ENCODE measurements at places on chromosomes 4 and X.
A peak's percentile ranks its signal among the peaks of the same experiment; 100 is the strongest.

DNA sequence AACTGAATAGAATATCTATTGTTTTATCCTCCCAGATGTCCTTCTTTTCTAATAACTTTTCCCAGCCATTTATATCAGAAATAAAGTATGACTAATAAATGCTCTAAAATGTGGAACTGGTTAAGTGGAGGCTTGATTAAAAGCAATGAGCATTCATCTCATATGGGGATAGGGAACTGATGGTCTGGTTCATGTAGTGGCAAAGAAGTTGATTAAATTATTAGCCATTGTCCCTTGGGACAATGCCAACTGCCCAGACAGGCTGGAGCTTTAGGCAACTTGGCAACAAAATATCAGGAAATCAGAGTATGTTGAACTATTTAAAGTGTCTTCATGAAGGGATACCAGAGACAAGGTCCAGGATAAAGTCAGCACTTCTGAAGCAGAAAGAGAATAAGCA is 24.2 kb downstream of the TRO start:
- no peak for DNase-seq

DNA sequence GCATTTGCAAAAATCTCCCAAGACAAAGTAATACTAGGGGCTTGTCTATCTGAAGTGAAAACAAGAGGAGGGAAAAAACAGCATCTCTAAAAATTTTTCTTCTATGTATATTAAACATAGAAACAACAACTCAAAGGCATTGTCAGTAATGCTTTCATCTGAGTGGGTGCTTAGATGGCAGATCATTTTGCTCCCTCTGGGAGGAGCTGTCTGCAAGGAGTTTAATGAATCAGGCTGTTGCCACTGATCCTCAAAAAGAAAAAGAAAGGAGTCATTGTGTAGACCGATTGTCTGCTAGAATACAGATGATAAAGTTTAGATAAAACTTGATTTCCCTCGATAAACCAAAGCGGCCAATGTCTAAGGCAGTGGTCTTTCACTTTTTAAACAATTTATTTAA is 49.7 kb upstream of the KLHL8 start:
- peak; percentile 75 for DNase-seq

DNA sequence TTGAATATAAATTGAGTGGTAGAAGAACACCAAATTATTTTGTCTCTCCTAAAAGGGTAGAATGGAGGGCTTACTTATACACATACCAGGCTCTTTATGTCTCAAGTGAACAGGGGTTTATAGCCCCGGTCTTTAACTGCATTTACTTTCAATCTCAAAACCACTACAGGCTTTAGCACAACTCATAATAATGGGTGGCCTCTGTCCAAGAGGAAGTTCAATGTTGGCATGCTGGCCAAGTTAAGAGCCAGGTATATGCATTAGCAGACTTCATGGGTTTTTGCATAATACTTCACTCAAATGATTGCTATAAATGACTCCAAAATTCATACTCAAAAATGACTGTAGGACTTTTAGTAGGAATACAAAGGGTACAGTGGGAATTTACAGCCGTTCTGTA is 118.5 kb upstream of the OTUD4 start:
- DNase-seq: peak; percentile 22

DNA sequence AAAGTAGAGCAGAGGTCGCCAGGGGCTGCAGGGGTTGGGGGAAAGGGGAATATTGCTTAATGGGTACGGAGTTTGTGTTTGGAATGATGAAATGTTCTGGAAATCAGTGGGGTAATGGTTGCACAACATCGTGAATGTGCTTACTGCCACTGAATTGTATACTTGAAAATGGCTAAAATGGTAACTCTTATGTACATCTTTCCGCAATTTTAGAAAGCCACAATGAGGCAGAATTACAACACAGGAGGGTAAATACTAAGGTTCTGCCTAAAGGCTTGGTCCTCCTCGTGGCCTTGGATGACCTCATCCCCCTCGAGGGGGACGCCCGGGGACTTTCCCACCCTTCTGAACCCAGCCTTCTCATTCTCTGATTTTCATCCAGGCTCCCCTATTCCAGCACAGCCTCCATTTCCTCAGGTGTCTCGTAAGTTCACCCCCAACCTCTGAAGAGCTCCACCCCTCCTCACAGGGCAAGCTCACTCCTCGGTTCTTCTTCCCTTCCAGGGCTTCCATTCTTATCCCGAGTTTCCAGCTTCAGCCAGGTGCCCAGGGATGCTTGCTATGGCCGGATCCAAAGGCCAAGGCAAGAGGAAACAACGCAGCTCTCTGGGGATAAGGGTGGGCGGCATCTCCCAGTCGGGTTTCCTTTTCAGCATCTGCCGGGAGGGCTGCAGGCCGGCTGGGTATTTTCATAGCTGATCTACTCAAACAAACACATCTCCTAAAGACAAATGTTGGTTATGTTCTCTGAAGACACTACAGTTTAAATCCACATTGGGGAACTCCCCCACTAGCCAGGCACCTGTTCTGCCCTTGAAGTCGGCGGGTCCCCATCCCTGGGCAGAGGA is 71.3 kb upstream of the ACSL1 start:
- peak; percentile 24 for DNase-seq

- no peak for DNase-seq
These were observed 74.7 kb upstream of the C4orf50 start for GRCh38 chr4:6092971-6093370.

- DNase-seq: no peak
These were observed 190.6 kb upstream of the LNX1 start for GRCh38 chr4:53781629-53782457.

DNA sequence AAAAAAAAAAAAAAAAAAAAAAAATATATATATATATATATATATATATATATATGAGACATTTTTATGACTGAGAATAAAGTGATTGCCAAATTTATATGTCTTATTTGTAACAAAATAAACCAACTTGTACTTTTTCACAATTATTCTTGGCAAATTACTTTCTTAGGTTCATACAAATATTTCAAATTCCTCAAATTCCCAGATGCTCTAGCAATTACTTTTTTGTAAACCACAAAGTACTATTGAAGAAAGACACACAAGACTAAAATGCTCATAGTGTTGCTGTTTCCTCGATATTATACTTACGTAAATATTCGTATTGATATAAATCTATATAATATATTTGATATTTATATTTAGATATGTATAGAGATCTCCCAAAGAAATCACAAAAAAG is 390.0 kb downstream of the FAT4 start:
- no peak for DNase-seq

DNA sequence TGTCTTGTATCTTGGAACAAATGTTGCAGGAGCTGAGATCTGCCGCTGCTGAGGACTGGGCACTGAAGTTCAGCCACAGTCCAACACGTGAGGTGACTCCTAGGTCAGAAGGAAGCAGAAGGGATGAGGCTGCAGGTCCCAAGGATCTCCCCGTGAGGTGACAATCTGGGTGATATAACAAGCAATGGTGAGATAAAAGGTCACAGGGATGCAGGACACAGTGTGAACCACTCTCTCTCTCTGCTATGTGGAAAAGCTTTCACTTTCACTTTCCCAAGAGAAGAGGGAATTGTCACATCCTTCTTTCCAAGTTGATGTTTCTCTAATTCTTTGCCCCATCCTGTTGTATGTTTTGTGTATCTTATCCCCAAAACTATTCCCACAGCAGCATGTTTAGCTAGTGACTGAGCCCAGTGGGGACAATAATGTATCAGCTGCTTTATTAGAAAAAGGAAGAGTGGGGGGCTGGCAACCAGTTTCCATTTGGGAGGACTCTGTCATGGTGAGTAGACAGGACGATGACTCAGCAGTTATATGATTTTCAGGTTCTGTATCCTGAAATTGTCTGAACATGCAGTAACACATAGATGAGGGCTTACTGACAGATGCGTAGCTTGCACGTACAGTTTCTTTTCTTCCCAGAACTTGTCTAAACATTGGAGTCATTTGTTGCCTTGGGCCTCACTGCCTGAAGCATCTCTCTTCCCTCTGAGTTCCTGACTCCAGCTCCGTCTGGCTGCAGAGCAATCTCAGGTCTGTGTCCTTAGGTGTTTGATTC is 1415.8 kb upstream of the TENM3 start:
- DNase-seq: peak; percentile 3

GRCh38 chr4:176258135-176258534 is 10.9 kb downstream of the ASB5 start:
- no peak for DNase-seq

DNA sequence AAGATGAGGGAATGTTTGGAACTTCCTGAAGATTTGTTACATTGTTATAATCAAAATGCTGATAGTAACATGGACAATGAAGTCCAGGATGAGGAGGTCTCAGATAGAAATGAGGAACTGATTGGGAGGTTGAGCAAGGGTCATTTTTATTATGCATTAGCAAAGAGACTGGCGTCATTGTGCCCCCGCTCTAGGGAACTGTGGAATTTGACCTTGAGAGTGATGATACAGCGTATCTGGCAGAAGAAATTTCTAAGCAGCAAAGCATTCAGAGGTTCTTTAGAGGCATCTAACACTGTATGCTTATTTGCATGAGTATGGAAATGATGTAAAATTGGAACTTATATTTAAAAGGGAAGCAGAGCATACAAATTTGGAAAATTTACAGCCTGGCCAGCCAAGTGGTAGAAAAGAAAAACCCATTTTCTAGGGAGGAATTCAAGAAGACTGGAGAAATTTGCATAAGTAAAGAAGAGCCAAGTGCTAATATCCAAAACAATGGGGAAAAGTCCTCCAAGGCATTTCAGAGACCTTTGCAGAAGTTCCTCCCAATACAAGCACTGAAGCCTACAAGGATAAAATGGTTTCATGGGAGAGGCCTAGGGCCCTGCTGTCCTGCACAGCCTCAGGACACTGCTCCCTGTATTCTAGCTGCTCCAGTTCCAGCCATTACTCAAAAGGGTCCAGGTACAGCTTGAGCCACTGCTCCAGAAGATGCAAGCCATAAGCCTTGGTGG is 483.0 kb upstream of the NDST4 start:
- no peak for DNase-seq

DNA sequence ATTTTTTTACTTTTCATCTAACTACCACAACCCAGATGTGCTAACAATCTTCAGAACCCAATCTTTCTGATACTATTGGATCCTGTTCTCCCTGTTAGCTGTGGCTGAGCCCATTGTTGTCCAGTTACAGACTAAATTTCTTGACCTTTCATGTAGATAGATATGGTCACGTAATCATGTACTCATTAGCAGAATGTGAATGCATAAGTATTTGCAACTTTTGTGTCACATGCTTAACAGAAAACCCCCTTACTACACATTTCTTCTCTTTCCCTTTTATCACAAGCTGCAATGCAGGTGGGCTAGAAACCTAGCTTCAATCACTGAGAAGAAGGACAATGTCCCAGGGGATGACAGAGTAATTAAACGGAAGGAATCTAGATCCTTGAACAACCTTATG is 13.1 kb upstream of the FAM13A start:
- no peak for DNase-seq

- no peak for DNase-seq
These were observed 49.8 kb downstream of the DLG3 start for GRCh38 chrX:70494441-70494840.

GRCh38 chr4:147108409-147108808 is 162.7 kb upstream of the TTC29 start:
- no peak for DNase-seq

DNA sequence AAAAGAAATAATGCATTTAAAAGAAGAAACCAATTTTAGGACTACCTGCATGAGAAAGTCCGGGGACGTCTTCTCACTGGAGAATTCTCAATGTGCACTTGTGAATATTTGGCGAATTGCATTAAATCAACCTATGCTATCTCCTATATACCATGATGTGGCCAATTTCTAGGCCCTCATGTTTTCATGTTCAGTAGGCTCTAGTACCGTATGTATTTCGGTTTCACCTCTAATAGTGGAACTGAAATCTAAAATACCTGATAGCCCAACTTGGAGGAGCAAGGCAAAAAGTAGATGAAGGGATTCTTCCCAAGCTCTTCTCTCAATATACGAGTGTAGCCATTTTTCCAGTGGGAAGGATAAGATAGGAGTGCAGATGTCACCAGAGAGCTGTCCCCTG is 11.4 kb upstream of the FGF2 start:
- DNase-seq: no peak

GRCh38 chr4:112422644-112423043 is 93.3 kb downstream of the NEUROG2 start:
- peak; percentile 4 for DNase-seq

GRCh38 chrX:115892787-115893671 is 277.5 kb upstream of the AGTR2 start:
- no peak for DNase-seq

DNA sequence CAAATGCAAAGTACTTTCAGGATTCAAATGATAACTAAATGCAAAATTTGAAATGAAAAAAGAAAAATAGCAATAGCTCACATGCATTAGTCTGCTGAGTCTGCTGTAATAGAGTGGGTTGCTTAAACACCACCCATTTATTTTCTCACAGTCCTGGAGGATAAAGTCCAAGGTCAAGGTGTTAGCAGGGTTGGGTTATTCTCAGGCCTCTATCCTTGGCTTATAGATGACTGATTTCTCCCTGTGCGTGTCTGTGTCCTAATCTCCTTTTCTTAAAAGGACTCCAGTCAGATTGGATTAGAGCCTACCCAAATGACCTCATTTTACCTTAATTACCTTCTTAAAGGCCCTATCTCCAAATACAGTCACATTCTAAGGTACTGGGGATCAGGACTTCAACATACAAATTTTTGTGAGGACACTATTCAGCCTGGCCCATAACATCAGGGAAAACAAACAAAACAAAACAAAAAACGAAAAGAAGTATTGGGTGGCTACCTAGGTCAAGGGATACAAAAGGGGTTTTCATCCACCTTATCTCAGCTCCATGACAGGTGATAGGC is 6.3 kb upstream of the TBL1X start:
- no peak for DNase-seq

DNA sequence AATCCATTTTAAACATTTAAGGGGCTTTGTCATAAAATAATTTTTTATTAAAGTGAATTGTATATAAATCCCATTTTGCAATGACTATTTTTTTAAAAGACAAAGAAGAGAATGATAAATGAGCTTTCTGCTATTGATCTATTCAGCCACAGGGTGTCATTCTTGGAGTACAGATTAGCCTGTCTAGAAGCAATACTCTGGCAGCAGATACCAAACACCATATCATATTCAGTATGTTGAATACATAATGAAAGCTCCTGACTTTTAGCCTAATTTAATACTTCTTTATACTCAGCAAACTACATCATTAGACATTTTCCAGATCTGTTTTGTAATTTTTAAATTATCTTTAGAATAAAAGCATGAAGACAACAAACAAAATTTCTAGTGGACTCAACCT is 496.3 kb downstream of the PDGFC start:
- DNase-seq: peak; percentile 79

DNA sequence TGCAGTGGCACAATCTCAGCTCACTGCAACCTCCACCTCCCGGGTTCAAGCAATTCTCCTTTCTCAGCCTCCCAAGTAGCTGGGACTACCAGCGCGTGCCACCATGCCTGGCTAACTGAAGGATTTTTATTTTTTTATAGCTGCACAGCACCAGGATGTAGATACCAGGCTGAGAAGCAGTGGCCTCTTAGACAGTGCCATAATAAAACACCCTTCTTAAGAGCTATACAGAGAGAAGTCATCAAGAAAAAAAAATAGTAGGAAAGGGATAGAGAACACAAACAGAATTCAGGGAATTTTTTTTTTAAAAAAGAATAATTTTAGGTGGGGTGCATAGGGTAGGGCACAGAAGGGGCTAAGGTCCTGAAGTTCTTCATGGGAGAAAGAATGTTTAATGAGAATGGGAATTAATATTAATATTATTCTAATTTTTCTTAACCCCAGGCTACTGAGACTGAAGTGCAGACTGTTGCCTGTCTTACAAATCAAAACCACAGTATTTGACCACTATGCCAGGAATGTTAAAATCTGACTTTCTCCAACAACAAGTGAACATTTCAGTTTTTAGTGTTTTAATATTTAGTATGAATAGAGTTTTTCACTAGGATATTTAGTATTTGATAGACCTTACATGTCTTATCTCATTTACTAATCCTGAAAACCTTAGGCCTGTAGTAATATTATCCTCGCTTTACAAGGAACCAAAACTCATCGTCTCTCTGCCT is 146.7 kb downstream of the KCNIP4 start:
- DNase-seq: no peak

Data from hematopoietic multipotent progenitor cell treated with erythropoietin and hydrocortisone succinate and interleukin-3 and kit ligand, for 4 days (in vitro differentiated cells).